Stimulated activated CD8-positive, alpha-beta memory T cell treated with anti-CD3 and anti-CD28 coated beads, Interleukin-15, amount 100 ng/mL, for 24 hours (primary cell): ENCODE measurements at places on chromosomes 3 and 15.

DNA sequence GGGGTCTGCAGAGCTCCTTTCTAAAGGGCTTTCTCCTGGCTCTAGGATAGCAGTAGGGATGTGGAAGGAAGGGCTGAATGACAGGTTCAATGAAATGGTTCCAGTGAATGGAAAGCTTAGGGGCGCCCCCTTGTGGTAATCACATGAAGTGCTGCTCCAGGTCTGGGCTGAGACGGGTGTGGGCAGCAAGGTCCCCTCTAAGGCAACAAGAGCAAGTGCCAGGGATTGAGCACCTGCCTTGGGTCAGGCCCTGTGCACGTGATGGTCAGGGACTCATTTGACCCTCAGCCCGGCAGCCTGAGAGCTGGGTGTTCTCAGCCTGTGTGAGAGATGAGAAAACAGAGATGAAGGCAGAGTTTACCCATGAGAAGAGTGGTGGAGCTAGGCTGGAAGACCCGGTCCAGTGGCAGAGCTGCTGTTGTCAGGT is 12.1 kb upstream of the CX3CR1 start:
- peak; percentile 48 for DNase-seq

DNA sequence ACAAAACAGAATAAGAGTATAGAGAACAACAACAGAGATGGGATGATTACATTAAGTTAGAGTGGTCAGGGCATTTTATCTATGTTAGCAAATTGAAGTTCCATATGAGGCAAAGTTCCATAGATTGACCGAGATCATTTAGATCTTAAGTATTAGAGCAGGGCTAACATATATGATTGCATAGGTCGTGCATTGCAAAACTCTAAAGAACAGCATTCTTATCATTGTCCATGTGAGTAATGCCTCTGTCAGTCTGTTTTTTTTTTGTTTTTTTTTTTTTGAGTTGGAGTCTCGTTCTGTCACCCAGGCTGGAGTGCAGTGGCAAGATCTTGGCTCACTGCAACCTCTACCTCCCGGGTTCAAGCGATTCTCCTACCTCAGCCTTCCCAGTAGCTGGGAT is 341.7 kb upstream of the KCNH8 start:
- DNase-seq, result no peak

DNA sequence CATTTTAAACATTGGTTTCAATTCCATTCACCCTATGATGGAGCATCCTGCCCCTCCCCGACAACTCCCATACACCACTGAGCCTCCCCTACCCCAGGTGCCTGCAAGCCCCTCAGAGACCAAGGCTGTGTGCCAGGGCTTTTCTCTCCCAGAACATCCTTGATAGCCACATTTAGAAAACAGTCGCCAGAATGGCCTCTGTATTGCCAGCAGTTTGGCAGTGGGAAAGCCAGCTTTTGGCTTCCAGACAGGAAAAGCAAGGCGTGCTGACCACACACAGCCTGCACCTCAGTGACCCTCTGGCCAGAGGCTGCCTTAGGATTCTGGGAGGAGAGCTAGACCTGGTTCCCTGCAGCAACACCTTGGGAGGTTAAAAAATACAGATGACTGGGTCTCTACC is 18.2 kb upstream of the HRH1 start:
- no peak for DNase-seq

GRCh38 chr3:87900061-87900460 is 158.7 kb downstream of the CGGBP1 start:
- no peak for DNase-seq

DNA sequence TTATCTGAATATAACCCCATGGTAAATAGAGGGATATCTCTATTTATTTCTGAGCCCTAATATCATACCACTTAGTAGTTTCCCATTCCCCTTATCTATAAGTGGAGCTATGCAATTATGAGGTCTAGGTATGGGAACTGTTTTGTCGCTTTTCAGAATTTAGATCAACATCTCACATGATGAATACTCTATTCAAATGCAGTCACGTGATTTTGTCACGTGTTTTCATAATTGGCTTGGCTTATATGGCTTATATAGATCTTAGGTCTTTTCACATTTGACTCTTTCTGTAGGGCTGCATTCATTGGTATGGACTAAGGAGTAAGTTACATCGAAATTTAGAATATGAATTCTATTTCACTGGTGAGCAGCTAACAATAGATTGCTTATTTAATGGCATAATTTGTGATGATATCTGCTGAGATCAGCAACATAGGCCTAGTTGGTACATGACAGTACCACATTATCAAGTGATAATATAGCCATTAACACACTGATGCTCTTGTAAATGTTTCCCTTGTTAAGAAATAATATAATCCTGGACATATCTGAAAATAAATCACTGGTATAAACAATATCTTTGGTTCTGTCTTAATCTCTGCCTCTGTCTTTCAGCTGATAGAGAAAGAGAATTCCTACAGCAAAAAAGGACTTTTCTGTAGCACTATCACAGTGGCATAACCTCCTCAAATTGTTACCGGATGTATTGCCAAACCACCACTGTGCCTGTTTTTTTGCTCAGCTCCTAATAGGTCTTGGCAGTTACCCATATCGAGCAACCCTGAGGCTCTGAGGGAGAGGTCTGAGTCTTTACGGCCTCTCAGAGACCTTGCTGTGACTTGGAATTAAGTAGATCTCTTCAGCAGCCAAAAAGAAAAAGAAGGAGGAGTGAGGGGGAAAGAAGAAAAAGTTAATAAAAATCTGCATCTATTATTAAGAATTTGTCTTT is 357.1 kb downstream of the ZPLD1 start:
- DNase-seq, result no peak

DNA sequence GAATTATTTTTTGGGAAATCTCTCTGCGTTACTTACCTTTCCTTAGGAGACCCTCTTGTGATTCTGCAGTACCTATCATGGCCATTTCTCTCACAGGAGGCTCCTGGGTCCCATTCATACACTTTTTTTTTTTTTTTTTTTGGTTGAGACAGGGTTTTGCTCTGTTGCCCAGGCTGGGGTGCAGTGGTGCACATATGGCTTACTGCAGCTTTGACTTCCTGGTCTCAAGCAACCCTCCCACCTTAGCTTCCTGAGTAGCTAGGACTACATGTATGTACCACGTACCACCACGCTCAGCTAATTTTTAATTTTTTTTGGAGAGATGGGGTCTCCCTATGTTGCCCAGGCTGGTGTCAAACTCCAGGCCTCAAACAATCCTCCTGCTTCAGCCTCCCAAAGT is 36.1 kb downstream of the TRAK1 start:
- DNase-seq, result no peak

GRCh38 chr3:151305775-151306151 is 10.9 kb downstream of the GPR87 start:
- DNase-seq, result no peak

GRCh38 chr3:120894316-120895057 is 13.5 kb upstream of the STXBP5L start:
- no peak for DNase-seq

DNA sequence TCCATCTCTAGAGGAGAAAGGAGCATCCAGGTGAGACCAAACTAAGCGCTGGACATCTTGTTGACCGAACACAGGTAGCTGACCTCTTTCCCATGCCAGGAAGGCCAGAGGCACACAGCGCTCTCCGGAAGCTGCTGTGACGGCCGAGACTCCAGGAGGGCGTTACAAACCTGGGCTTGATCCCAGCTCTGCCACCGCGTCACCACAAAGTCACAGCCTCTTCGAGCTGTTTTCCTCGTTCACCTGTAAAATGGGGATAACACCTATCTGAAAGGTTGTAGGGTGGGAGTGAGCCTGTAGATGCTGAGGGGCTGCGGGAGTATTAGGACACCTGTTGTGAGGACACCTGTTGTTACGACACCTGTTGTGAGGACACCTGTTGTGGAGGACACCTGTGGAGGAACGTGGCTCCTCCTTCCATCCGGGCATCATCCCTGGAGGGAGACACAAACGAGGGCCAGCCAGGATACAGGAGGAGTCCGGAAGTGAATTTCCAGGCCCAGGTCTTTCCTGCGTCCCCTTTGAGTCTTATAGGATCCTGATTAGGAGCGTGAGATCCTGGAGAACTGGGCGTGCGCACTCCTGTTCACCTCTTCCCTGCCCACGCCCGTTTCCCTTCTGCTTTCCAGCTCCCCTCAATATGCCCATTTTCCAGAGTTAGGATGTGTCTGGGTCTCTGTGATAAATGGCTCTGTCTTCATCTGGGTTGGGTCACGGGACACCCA is 2.3 kb upstream of the MUC4 start:
- DNase-seq, result no peak

GRCh38 chr3:10223676-10224639 is 24.3 kb upstream of the TATDN2 start:
- DNase-seq, result no peak

DNA sequence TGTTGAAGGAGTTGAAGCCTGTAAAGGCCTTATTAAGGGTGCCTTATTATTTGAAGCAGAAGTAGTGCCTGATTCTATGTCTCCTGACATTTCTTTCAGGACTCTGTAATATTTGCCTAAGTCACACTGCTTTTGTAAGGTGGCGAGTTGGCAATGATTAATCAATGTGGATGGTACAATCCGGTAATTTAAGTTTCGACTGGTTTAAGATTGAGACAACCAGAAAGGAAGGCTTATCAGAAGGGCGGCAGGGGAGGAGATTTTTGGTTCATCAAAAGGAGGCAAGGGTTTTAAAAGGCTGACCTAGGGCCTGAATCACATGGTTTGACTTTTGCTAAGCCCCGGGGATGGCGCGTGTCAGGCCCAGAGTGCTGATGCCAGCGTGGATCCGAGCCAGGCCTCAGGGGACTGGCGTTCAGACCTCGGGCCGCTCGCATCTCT is 830 bp upstream of the RNF13 start:
- DNase-seq, result no peak

DNA sequence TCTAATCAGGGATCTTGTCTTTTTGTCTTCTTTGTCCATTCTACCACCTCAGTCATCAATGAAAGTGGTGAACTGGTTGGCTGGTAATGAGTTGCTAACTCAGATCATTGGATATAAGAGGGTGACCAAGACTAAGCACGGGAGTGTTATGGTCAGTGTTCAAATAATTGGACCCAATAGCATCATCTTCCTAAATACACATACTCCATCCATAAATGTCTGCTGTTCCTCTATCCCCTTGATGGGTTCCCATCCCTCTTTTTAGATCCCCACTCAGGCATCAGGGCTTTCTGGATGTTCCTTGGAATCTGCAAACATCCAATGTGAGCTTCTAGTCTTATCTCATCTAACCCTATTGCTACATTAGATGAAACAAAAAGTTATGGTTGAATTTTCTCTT is 3.5 kb downstream of the SEMA5B start:
- DNase-seq, result no peak

- DNase-seq, result no peak
Observed at GRCh38 chr3:99317201-99317600, 321.2 kb upstream of the COL8A1 start.

DNA sequence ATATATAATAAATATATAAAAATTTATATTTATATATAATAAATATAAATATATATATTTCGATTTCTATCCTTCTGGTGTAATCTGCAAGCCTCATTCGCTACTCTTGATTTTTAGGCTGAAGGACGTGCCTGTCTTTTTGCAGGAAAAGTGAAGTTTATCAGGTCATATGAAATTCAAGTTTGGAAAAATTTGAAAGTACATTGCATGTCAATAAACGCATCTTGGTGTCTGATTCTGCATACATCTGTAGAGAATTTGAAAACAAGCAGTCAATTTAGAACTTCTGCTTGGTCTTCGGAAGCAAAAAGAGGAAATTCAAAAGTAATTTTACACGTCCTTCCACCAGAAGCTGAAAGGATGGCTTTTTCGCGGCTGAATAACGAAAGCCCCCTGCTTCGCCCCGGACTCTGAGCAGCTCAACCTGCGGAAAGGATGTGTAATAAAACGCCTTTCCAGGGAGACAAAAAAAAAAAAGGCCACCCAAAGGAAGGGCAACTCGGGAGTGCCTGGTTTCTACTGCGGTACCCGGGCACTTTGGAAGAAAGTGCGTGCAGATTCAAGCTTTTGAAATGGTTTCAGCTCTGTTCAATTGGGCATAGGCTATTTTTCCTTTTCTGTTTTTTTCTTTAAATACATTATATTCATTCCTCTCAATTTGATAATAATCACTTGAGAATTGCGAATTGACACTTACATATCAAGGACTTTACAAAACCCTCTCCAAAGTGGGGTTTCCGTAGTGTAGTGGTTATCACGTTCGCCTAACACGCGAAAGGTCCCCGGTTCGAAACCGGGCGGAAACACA is 1.5 kb upstream of the MYNN start:
- DNase-seq, result no peak

GRCh38 chr3:189982321-189982945 is 138.3 kb downstream of the P3H2 start:
- DNase-seq, result no peak

GRCh38 chr15:93319121-93319814 is 230.3 kb upstream of the RGMA start:
- DNase-seq, result no peak

DNA sequence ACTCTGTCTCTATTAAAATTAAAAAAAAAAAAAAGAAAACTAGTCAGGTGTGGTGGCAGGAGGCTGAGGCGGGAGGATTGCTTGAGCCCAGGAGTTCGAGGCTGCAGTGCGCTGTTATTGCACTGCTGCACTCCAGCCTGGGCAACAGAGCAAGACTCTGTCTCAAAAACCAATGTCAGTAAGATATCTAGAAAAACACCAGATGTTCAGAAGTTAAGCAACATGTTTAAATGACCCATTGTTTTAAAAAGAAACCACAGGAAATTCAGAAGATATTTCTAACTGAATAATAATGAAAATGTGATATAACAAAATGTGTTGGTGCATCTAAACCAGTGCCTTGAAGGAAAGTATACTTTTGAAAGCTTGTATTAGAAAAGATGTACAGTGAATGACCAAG is 203.4 kb upstream of the CGNL1 start:
- DNase-seq, result no peak

DNA sequence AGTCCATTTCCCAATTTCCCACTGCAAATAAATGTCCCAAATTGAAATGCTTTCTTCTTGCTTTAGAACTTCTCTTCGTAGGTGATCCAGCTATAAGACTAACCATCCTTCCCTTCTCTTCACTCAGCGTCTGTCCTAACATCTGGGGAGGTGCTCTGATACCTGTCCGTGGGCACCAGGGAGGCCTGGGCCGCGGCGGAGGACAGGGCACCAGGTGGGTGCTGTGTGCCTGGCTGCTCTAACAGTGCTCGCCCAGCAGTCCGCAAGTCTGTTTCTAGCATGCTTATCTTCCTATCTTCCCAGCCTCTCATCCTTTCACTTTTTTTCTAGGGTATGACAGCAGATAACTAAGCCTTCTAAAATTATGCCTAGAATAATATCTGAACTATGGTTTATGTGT is 37.3 kb downstream of the NKIRAS1 start:
- DNase-seq, result no peak

GRCh38 chr15:100544338-100544841 is 15.6 kb upstream of the CERS3 start:
- DNase-seq, result no peak

GRCh38 chr3:53725387-53725995 is 120.7 kb downstream of the CHDH start:
- no peak for DNase-seq

- DNase-seq, result peak; percentile 7
Observed at GRCh38 chr15:64355348-64355943, 527 bp downstream of the CSNK1G1 start.
